ENCODE measurements at places on chromosomes 7 and 10.
A peak's percentile ranks its signal among the peaks of the same experiment; 100 is the strongest.

- no peak for DNase-seq
Observed at GRCh38 chr7:98534493-98534892, 82.6 kb upstream of the NPTX2 start.

GRCh38 chr7:19552576-19552975 lies 156.3 kb downstream of the POLR1F start:
- DNase-seq: no peak

DNA sequence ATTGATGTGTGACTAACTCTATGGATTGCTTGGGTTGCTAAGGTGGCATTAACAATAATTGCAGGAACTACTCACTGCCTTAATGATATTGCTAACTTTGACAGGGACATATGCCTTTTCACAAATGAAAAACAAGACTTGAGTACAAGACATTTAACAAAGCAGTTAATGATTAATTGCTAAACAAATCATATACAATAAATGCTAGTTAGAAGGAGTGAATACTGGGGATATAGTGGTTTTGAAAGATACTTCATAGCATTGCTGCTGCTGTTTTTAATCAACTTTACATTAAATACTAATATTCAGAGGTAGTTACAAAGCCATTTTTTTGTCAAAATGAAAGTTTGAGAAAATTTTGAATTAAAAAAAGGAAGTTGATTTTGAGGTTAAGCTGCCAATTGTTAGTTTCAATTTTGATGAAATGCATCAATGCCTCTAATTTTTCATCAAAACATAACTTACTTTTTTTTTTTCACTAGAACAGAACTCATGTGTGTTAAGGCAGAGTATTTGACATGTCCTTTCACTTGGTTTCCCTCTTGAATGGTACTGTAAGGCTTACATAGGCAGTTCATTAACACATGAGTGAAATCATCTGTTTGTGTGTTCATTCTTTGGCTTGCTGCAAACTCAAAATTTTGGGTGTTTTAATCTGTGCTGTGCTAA lies 106.2 kb upstream of the SEMA3D start:
- no peak for DNase-seq

- DNase-seq: peak; percentile 7
Observed at GRCh38 chr10:92822060-92822634, 26.2 kb upstream of the EXOC6 start.

- DNase-seq: no peak
Observed at GRCh38 chr10:33120700-33121099, 162.7 kb upstream of the ITGB1 start.

- no peak for DNase-seq
Observed at GRCh38 chr10:26869528-26869927, 8.8 kb upstream of the ABI1 start.

GRCh38 chr10:57699944-57700343 lies 567.8 kb downstream of the IPMK start:
- no peak for DNase-seq

DNA sequence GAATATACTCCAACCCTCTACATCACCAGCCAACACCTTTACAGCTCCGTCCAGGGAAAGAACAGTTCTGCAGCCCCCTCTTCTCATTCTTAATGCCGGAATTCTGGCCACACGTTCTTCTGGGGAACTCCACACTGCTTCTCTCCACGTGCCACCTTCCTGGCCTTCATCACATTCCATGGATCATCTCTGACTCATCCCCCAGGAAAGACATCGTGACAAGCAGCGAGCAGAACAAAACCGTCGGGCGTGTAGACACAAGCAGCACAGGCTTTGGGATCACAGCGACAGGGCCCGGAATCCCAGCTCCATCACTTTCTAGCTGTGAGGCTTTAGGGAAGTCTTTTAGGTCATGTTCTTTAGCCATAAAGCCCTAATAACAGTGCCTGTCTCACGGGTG lies 590.3 kb upstream of the FOXK1 start:
- DNase-seq: no peak

DNA sequence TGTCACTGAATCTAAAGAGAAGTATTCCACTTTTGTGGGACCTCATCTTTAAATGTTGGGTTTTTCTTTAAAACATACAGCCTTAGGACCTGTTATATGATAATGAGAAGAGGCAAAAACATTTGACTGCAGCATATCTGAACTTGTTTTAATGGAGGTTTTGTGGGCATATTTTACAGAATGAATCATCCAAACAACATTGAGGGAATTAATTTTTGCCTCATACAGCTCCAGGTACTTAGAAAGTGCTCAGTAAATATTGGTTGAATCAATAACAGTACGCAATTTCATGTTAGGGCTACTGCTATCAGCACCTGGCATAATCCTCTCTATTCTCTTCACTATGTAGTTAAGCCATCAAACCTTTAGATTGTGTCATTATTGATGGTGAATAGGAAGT lies 115.9 kb downstream of the MALRD1 start:
- no peak for DNase-seq

DNA sequence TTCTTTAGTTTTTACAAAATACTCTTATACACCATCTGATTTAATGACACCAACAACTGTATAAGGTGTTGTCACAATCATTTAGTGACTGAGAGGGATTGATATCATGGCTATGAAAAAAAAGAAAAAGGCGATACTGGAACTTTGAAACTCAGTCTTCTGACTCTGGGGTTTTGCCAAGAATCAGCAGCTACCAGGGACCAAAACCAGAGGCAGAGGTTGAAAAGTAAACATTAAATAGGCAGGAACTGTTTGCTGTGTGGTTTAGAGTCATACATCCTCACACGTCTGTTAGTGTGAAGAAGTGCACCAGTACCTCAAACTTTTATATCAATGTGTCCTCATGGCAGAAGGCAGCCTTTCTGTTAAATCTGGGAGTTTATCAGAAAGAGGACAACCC lies 19.9 kb upstream of the GGCT start:
- no peak for DNase-seq

DNA sequence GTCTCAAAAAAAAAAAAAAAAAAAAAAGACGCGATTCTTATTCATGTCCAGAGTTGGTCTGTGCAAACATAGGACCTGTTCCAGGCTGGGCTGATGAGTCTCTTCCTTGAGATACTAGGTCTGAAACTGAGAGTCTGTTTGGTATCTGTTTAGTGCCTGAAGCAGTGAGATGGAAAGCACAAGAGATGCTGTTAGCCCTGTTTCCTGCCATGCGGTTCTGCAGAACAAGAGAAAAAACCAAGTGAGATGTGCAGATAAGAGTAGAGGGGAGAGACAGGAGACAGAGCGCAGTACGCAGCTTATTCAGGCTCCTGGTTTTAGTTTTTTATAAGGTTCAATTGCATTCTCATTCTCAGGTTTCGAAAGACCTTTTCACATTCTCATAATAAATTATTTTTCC lies 85.8 kb upstream of the PRKCQ start:
- no peak for DNase-seq

DNA sequence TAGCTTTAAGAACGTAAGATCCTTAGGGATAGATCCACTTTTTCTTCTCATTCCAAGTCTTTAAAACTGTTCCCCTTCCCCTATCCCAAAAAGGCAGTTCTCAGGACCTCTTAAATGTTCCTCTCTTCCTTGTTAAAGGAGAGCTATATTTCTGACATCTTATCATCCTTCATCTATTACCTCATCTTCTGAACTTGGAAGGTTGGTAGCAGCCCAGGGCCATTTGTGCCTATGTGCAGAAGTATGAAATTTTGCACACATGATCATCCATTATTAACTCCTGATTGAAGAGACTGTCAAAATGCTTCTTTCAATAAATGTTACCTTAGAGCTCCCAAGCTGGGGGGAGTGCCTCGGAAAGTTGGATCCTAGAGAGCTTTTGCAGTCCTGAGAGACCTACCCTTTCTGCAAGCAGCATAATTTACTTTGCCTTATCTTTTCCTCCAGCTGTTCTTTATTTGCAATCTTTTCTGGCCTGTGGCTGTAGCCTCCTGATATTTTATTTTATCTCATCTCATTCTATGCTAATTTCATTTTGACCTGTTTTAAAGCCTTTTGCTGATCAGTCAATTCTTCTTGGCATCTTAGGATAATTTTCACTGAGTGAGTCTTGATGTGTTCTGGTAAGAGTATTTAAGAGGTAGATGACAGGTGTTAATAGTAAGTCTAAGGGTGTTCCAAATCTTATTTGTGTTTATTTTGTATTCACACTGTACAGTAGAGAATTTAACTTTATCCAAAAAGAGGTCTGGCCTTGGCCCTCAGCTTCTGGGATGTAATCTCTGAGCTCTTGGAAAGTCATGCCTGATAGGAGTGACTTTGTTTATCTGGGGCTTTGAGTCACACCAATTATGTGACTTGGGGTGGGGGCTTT lies 135.0 kb upstream of the PDLIM1 start:
- DNase-seq: no peak

- DNase-seq: no peak
Observed at GRCh38 chr10:102420181-102420713, 389 bp upstream of the FBXL15 start.

- DNase-seq: no peak
Observed at GRCh38 chr10:75755528-75755927, 324.1 kb downstream of the LRMDA start.

- DNase-seq: no peak
Observed at GRCh38 chr10:120980279-120981255, 129.4 kb downstream of the WDR11 start.

DNA sequence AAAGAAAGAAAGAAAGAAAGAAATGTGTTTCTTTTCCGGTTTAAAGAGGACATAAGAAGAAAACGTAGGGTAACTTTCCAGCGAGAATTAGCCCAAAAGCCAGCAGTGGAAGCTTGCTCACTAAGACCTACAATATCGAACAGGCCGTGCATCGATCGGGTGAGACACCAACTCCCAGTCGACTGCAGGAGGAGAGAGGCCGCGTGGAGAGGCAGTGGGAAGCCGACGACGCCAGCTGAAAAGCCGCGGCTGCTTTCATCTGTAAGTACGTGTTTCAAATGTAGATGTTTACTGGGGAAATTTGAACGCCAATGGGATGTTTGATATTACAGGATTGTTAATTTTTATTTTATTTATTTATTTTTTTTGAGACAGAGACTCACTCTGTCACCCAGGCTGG lies 28.6 kb upstream of the GIMAP8 start:
- DNase-seq: no peak

- DNase-seq: no peak
Observed at GRCh38 chr7:18166002-18166401, 138.4 kb upstream of the PRPS1L1 start.

DNA sequence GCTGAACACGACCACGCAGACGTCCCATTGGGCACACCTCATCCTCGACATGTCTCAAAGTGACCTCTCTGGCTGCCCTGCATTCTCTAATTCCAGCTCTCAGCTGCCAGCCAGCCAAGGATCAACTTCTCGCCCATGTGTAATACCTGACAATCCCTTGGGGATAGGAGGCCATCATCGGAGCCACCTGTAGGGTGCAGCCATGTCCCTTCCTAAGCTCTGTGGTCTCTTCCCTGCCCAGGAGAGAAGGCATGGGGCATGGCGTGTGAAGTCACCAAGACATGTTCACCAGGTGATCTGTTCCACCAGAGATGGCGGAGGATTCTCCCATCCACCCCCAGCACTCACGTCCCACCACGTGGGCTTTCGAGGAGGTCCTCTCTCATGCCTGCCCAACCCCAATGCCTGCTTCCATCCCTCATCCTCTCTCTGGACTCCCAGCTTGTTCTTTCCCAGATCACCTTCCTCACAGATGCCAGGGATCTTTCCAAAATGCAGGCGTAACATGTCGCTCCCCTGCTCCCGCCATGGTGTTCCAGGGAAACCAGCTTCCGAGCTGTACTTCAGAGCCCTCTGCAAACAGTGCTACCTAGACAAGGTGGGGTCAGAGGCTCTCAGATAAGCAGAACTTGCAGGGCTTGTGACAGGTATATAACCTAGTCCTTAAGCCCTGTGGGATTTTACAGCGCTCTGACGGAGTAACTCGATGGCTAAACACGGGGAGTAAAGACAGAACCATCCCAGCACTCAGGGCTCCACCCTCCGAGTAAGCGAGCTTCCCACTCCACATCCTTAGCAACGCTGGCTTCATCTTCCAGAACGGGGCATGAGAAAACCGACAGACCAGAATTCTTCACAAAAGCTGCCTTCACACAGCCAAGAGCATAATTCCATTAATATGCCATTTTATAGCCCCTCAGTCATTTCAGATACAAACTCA lies 41.1 kb downstream of the BRI3 start:
- DNase-seq: no peak

GRCh38 chr10:95539560-95540284 lies 21.4 kb downstream of the SORBS1 start:
- DNase-seq: no peak

DNA sequence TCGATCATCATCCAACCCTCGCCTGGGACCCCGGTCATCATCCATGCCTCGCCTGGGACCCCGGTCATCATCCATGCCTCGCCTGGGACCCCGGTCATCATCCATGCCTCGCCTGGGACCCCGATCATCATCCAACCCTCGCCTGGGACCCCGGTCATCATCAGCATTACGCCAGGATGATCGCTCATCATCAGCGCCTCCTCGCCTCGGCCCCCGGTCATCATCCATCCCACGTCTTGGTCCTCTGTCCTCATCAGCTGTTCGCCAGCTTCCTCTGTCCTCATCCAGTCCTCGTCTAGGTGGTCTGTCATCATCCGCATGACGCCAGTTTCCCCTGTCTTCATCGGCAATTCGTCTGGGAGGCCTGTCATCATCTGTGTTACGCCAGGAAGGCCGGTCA lies 12.7 kb downstream of the NANOS1 start:
- DNase-seq: no peak

DNA sequence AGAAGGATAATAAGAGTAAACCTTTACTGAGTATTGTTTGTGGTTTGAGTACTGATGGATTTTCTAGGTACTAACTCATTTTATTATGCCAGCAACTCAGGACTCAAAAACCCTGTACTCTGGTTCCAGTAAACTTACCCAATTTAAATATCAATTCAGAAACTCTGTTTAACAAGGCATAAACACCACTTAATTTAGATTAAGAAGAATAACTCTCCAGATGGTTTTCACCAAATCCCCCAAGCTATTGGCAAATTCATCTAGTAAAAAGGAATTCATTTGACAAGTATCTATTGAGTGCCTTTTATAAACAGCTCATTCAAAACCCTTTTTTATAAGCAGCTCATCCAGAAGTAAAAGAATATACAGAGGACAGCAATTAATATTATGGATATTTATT lies 572.4 kb downstream of the PHTF2 start:
- DNase-seq: no peak

DNA sequence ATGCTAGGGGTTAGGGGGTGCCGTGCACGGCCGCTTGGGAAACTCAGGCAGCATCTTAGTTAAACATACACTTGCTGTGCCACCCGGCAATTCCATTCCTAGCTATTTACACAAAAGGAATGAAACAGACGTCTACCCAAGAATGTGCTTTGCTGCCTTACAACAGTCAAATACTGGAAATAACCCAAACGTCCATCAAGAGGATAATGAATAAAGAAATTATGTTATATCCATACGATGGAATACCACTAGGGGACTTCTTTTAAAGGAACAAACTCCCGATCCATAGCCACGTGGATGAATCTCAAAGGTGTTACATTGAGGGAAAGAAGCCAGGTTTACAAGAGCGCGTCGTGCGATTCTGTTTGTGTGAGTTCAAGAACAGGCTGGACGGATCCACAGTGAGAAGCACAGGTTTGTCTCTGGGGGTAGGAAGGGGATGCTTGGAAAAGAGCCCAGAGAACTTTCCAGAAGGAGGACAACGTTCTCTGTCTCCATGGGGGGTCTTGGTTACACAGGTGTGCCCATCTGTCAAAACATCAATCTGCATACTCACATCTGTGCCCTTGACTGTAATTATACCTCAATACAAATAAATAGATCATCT lies 41.8 kb downstream of the STK32C start:
- DNase-seq: no peak
